ENCODE measurements at places on chromosomes 4 and X.

DNA sequence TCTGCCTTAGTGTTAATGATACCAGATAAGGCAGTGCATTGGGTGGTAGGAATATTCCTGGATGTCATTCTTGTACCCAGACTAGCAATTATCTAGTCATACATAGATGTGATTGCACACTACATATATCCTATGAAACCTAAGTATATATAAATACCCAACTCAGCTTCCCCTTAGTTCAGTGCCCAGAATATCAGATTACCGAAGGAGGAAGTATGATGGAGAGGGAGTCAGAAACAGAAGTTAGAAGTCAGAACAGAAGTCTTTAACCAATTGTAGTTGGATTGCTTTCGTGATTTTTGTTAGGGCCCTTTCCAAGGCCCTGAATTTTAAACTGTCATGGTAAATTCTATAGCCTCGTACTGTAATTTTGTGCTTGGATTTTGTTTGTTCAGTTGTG is 42.9 kb downstream of the MOB1B start:
- DNase-seq = peak; percentile 56

DNA sequence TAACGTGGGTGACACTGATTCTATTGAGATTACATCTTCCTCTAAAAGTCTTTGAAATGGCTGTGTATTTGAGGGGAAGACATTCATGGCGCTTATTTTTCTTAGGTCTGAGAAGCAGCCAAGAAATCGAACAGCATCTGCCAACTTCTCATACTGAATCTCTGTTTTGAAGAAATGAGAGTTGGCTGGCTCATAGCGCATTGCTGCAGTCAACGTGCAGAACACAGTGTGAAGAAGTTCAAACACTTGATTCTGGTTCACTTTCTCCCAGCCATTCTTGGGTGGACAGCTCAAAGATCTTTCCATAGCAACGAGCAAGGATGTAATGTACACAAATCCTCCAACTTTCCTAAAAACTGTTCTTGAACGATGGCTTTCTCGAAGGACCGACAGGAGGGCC is 156.5 kb downstream of the WDFY3 start:
- no peak for DNase-seq

GRCh38 chr4:37865450-37865849 is 25.4 kb upstream of the TBC1D1 start:
- no peak for DNase-seq

- no peak for DNase-seq
These were observed 19.2 kb downstream of the DIAPH2 start for GRCh38 chrX:96703816-96704215.

GRCh38 chr4:6575503-6576240 is 683 bp downstream of the MAN2B2 start:
- DNase-seq = no peak

GRCh38 chr4:141348573-141348972 is 127.9 kb downstream of the ZNF330 start:
- no peak for DNase-seq

GRCh38 chr4:128854433-128854832 is 44.9 kb downstream of the JADE1 start:
- DNase-seq = peak; percentile 60

- no peak for DNase-seq
These were observed 38.3 kb downstream of the GPAT3 start for GRCh38 chr4:83574247-83574646.

Measured in hematopoietic multipotent progenitor cell treated with erythropoietin and hydrocortisone succinate and interleukin-3 and kit ligand, for 6 days (in vitro differentiated cells).